ENCODE measurements at places on chromosomes 3 and 15. TPM values are rescaled to one million over a fixed set of nuclear protein-coding genes. Genes with fewer than 3 reads are reported as not detected.

RGMA gene
- total RNA-seq = 4.7 TPM

PLA1A gene
- total RNA-seq = 6.7 TPM

UROC1 gene
- not detected for total RNA-seq

HESX1 gene
- total RNA-seq = 0.79 TPM

HMCES gene
- total RNA-seq = 40.1 TPM

ETV5 gene
- 34.6 TPM for total RNA-seq

AGTR1 gene
- total RNA-seq = 5.6 TPM

HACD2 gene
- total RNA-seq = 25.4 TPM

GHSR gene
- not detected for total RNA-seq

SLC27A2 gene
- total RNA-seq = 26.5 TPM

NDUFB4 gene
- total RNA-seq = 109 TPM

FXR1 gene
- 96.8 TPM for total RNA-seq

TRMT10C gene
- total RNA-seq = 17.7 TPM

TMEM207 gene
- total RNA-seq = not detected

ROPN1 gene
- 0.54 TPM for total RNA-seq

FBN1 gene
- 30.8 TPM for total RNA-seq

OIP5 gene
- 0.94 TPM for total RNA-seq

SLC28A2 gene
- not detected for total RNA-seq

ADGRG7 gene
- total RNA-seq = not detected
